Stimulated activated CD4-positive, alpha-beta T cell treated with anti-CD3 and anti-CD28 coated beads, Interleukin-1b, Interleukin-23, amount 100 ng/mL, for 1 hour (primary cell): ENCODE measurements at places on chromosomes 7 and 10.

- no peak for DNase-seq
Observed at GRCh38 chr10:89580243-89580642, 44.8 kb upstream of the SLC16A12 start.

DNA sequence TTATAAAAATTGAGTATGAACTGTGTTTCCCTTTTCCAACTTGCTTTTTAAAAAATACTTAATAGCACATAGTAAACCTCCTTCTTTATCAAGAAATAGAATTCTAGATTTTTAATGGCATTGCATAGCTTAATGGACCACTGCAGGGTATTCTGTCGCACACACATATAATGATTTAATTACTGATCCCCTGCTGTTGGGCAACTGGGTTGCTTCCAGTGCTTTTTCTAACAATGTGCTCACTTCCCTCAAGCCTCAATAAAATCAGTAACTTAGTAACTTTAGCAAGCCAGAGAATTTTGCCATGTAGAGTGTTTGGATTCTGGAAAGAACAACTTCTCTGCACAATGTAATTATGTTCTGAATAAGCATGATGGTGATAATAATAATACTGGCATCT, 49.1 kb upstream of the PDLIM1 start:
- DNase-seq = no peak

DNA sequence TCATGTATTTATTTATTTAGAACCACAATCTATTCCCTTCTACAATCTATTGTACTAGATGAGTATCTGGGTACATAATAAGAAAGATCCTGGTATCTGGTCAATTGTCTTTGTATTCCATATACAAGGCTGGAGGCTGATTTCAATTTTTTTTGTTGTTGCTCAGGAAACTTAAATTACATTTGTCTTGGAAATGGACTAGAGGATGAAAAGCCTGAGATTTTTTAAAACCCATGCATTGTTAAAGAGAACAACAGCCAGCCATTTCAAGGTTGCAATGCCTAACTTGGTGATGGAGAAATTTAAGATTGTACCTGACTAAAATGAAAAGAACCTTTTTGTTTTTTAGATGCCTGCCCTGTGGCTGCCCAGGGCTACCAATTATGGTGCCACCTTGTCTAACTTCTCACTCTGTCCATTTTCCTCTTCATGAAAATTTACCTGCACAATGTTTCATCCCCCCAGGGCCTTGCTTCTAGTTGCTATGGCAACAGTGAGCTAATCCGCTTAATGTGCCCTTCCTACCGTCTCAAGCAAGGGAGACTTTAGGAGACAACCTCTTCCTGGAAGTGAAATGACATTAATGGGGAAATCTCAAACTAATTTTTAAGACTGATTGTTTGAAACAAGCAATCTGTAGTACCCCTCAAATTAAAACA, 203.7 kb upstream of the PHYHIPL start:
- no peak for DNase-seq

DNA sequence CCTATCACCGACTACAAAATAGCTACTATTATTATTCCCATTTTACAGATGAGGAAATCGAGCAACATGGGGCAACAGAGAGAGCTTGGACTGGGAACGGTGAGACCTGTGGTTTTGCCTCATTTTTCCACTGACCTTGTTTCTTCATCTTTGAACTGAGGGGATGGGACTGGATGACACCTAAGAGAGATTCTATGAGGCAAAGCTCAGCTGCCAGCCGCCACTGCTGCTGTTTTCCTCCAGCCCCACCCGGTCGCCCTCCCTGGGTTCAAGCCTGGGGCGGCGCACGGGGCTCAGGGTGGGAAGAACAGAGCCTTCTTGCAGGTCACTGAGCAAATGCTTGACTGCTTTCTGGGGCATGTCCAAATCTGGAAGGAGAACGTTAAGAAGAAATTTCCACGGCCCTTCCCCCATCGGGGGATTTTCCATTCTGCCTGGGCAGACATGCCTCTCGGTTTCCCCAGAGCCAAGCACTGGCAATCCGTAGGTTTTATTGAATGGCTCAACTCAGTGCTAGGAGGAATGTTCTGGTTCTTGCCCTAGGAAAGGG, 12.3 kb downstream of the DDIT4 start:
- DNase-seq = no peak

DNA sequence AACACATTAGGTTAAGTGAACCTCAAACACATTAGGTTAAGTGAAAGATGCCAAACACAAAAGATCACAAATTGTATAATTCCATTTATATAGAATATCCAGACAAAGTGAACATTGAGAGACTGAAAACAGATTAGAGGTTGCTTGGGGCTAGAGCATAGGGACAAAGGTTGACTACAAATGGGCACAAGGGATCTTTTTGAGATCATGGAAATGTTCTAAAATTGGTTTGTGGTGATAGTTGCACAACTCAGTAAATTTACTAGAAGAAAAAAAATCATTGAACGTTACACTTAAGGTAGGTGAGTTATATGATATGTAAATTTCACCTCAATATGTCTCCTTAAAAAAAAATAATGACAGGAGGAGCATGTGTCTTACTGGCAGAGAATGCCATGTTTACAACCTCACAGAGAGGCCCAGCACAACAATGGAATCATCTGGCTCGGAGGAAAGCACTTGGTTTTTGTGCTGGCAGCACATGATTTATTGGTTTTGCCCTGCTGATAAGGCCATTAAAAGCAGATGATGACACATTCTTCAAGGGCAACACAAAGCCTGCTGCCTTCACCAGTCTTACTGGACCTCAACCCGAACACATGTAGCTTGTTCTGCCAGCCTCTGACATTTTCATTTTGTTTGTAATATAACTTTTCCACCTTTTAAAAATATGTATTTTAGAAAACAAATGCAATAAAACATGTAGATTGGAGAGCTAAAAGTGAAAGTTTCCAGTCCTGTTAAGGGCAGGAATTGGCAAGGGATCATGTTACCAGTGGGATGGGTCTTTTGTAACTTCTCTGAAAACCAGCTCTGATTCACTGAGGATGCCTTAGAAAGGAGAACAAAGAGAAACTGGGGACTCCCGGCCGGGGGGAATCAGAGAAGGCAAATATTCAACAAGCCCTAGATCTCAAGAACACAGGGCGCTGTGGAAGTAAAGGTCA, 11.9 kb upstream of the LMOD2 start:
- no peak for DNase-seq

DNA sequence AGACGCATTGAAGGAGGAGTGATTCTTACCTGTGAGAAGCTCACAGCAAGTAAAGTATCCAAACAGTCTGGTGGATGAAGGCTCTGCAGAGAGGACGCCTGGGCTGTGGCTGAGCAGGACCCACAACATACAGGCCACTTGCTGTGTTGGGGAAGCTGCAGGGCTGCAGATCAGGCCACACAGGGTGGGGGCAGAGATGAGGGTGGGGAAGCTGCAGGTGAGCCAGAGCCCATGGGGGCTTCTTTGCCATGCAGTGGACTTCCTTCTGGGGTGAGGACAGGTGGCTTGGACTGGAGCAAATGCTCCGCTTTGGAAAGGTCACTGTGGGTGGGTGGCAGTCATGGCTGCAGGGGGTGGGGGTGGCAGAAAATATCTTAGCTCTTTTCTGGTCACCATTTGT, 214.8 kb downstream of the GLRX3 start:
- no peak for DNase-seq

- DNase-seq = no peak
Observed at GRCh38 chr7:67916571-67917436, 920.2 kb downstream of the TYW1 start.

- no peak for DNase-seq
Observed at GRCh38 chr10:126392068-126392467, 3.8 kb upstream of the ADAM12 start.

DNA sequence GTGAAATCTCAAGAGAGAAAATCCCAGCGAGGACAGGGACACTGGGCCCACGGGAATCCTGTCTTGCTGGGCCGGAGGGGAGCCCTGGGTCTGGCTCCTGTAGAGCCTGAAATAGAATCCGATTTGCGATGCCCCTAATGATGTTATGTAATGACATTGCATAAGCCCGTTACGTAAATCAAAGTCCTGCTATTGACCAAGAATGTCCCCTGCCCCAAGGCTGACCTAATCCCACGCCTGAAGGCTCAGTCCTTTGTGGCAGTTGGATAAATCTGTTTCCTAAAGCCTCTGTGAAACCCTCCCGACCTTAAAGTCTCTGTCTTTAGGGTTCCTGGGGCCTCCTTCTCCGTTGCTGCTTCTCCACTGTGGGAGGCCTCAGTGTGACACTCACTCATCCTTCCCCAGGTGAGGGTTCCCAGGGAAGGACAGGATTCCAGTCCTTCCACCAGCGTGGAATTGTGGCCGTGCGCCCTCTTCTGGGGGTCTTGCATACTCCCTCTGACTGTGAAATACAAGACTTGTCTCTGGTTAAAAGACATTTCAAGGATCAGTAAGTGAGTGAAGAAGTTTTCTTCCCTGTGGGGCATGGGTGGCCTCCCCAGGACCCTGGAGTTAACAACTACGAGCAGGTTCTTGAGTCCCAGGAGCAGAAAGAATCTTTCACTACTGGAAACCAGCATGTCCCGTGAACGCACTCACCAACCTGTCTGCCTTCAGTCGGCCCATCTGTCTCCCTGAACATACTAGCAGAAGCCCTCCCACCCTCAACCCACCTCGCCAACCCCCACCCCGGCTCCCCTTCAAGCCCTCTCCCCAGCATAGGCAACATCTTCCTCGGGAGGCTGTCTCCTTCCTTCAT, 19.8 kb downstream of the ZNF467 start:
- no peak for DNase-seq

DNA sequence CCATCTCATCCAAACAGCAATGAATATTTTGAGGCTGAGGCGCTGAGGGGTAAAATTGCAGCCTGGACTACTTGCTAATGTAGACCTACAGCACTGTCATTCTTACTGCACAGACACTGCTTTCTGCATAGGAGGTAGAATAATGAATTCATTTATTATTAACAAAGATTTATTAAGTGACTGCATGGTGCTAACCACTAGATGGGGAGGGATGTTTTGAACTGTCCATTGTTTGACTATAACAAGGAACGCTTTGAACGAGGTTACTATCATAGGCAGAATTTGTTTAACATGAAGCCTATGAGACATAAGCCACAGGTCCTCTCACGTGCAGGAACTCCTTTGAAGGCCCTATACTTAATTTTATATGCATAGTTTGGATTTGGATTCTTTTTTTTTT, 143.8 kb downstream of the CFTR start:
- DNase-seq = no peak

DNA sequence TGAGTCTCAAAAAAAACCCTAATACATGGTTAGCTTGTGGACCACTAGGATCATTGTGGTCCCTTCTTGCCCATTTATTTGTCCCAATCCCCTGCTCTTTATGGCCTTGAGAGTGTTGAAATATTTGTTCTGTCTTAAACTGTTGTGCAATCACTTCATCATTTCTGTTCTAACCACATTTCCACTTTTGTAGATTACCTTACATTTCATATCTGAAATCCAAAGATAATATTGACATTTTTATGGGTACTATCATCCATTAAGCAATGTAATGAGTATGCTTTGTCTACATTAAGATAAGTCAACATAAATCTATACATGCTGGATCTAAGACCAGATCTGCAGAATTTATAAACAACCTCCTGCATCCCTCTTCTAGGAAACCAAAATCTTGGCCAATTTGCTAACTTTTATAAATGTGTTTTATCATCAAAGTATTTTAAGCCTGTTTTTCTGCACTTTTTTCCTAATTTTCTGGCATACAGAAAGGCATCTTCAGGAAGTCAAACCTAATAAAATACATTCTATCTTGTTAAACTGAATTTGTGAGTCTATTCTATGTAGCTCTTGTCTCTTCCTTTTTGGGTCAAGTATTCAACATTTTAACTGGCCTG, 359.4 kb upstream of the CELF2 start:
- no peak for DNase-seq

- no peak for DNase-seq
Observed at GRCh38 chr10:27072436-27073114, 27.7 kb downstream of the ANKRD26 start.

DNA sequence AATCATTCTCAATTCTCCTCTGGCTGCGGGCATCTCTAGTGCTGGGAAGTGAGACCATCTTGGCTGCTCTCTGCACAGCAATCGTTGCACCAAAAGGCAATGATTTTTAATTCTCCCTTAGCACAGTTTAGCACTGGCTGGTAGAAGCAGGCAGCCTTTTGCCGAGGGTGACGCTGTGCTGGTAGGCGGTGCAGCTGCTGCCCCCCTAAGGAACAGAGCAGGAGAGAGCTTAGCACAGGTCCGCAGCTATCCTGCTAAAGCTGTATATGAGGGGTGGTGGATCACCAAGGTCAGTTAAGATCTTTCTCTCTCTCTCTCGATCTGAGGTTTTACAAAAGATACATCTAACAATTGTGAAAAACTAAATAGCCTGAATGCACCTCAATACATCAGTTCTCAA, 390.1 kb downstream of the GATA3 start:
- DNase-seq = no peak

GRCh38 chr7:157861031-157861491, 524.3 kb downstream of the DNAJB6 start:
- no peak for DNase-seq

- no peak for DNase-seq
Observed at GRCh38 chr7:82605247-82605864, 161.8 kb upstream of the CACNA2D1 start.

DNA sequence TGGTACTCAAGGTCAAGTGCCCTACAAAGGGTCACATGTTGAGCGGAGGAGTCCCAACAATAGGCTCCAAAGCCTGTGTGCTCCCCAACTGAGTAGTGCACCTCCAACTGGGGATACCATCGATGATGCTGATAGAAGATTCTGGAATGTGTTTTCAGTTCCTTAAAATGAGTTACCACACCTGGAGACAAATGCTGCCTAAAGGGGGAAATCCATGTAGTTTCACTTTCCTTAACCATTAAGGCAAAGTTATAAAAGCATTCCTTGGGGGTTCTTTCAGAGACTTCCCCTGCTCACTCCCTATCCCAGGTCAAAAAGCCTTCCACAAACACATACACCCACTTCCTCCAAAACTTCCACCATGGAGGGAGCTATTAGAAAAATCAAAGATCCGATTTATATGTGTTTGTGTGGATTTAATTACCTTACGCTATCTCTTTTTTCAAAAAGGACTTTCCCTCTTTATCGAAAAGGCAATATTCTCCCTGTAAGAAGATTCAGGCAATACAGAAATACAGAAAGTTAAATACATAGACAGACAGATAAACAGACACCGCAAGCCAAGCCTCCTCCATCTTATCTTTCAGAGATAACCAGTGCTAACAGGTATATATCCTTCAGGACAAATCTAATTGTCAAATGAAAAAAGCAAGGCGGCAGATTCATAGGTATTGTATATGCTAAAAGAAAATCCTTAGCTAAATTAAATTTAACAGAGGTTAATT, 135.9 kb upstream of the ASAH2 start:
- no peak for DNase-seq

- no peak for DNase-seq
Observed at GRCh38 chr7:91407942-91408341, 143.7 kb downstream of the FZD1 start.

- DNase-seq = no peak
Observed at GRCh38 chr10:110858297-110858934, 13.3 kb upstream of the PDCD4 start.
